Mucosa of descending colon (tissue), 3 donors: ENCODE measurements at places on chromosomes 2 and 18.

- DNase-seq: no peak
Measured at GRCh38 chr18:3458952-3459853, 9.2 kb downstream of the TGIF1 start.

- no peak for DNase-seq
Measured at GRCh38 chr2:71610671-71611070, 157.3 kb downstream of the DYSF start.

DNA sequence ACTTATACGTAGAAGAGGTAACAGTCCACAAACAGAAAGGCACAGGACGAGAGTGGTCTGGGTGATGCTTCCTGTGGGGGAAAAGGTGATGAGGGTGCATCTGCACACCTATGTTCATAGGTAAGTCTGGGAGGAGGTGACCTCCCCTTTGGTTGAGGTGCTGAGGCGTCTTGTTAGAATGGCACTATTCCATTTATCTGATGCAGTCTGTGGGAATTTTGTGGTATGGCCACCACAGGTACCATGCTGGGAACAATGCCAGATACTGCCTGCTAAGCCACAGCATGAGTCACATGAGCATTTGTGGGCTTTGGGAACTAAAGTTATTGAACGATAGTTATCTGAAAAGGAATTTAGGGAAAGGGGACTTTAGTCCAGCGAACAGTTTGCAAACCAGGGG, 27.9 kb downstream of the IL37 start:
- no peak for DNase-seq

DNA sequence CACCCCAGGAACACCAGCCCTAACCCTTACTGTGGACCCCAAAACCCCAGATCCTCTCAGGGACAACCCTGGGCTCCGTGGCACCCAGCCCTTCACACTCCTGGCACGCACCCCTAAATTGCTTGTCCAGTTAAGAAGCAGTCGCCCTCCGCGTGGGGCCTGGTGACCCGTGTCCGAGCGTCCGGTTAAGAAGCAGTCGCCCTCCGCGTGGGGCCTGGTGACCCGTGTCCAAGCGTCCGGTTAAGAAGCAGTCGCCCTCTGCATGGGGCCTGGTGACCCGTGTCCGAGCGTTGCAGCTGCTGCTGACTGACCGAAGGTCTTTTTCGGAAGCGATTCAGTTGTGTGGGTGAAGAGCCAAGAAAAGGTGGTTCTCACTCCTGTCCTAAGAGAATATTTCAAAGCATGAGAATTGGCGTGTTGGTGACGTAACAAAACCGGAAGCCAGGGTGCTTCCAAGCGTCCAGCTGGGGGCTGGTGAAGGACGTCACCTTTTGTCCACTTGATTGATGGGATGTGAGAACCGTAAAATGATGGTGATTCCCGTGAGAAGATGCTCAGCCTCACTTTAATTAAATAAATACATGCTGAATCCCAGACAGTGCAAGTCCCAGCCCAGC, 70.5 kb downstream of the KCNG2 start:
- DNase-seq: no peak

DNA sequence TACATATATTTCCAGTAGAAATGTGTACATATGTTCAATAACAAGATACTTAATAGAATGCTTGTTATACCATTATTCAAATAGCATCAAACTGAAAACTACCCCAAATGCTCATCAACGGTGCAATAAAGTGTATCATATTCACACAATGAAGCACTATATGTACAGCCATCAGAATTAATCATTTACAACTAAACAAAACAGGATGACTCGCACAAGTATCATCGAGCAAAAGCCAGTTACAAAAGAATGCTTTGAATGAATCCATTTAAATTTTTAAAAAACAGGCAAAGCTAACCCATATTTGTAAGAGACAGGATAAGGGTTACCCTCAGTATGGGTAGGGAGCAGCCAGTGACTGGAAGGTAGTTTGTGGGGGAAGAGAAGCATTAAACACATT, 132.8 kb upstream of the PDE1A start:
- no peak for DNase-seq

DNA sequence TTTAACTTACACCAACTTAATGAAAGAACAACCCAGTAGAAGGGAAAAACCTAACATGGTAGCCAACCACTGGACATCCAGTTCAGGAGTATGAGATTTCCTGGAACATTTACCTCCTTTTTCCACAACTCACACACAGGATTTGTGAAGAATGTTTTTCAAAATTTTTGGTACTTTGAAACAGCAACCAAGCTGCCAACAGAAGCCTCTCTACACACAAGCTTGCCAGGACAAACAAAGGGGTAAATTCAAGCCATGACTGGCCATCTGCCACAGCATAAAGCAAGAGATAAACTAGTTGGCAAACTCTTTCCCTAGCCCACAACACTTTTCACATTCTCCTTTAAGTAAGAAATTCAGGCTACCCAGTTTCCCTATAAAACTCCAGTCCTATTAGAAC, 21.4 kb downstream of the MGAT4A start:
- no peak for DNase-seq

- no peak for DNase-seq
Measured at GRCh38 chr2:7867867-7868266, 814.0 kb upstream of the ID2 start.

DNA sequence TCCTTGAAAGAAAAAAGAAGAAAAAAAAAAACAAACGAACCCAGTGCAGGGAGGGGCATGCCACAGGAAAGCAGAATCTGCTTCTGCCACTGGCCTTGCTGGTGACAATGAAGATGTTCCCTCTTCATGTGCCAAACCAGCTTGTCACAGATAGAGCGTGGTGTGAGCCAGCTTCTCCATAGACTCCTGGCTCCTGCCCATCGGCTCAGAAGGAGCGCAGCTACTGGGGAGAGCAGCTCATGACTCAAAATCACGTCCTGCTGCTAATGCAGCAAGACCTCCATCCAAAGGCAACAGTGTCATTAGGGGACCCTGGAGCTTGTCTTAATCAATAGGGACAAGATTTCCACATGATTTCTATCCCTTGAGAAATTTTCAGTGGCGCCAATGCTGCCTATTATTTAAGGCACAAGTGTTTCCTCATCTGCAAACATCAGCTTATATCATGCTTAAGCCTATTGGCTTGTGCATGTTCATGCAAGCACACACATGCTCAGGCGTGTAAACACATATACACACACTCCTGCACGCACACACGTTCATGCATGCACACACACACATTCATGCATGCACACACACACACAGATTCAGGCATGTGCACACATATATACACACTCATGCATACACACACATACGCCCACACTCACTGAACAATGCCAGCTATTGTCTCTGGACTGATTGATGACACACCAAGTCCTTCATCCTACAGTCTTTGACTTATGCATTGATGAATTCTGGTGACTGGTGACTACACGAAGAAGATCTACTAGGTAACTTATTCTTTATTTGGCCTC, 682.0 kb upstream of the ID2 start:
- DNase-seq: no peak

GRCh38 chr2:60118061-60118460, 435.4 kb downstream of the BCL11A start:
- DNase-seq: no peak

DNA sequence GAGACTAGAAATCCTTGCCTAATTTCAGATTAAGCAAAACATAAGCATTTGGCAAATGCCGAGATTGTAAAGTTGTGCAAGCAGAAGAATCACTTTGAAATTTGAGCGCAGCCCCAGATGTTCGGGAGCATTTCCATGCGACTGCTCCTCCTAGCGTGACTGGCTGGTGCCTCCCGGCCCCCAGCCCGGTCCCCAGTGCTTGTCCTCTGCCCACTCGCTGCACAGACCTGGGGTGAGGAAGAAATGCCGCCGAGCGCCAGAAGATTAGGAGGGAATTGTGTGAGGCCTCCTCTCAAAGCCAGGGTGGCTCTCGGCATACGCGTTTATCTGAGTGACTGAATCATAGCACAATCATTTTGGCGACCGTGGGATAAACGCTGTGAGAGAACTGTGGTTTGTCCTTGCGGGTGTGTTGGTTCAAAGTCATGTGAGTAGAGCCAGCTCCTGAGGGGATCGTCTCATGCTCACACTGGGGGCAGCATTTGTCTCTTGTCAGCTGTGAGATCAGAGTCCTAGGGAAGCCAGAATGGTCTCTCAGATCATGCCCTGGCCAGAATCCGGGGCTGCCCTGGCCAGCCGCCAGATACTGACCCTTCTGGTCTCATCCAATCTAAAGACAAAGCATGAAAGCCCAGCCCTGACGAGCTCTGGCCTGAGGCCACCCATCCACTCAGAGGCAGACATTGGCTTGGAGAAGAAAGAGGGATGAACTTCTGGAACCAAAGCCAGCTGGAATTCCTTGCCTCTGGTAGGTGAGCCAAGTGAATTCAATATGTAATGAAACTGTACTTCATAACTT, 189.3 kb downstream of the SH3RF3 start:
- peak; percentile 63 for DNase-seq

GRCh38 chr2:237772513-237772912, 26.1 kb upstream of the RBM44 start:
- no peak for DNase-seq

DNA sequence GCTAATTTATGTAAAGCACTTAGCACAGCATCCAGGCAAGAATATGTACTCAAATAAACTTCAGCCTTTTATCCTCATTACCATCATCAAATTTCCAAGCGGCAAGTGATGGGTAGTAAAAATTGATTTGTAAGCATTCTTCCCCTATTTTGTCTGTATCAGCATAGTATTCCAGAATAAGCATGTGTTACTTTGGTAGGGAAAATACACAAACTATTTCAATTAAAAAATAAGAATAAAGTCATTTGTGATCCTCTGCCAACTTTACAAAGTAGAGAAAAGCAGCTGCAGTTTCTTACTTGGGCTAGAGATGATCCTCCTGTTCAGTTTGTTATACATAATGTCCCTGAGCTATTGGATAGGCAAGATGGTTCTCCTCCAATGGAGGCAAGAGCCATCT, 493.2 kb downstream of the ZEB2 start:
- no peak for DNase-seq

DNA sequence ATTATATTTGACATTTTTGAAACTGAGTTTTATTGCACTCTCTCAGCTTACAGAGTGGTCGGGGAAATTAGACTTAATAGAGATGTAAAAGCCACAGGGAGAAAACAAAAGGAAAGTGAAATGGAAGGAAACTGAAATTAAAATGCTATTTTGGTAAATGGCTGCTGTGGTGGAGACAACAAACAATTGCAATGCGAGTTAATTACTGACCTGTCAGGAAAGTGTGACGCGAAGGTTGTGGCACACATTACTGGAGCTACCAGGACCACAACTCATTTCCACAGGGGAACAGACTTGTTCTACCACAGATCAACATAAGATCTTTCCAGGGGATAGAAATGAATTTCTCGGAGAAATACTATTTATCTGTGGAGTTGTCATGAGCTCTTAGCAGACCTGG, 19.5 kb downstream of the ARHGAP15 start:
- DNase-seq: no peak
